ENCODE measurements at places on chromosomes 2 and 18. TPM values are rescaled to one million over a fixed set of nuclear protein-coding genes. Genes with fewer than 3 reads are reported as not detected.

Gene CNTNAP5
- 0.03 TPM for polyA plus RNA-seq

GRCh38 chr18:61025596-61025995 lies 307.6 kb upstream of the CDH20 start:
- DNase-seq: no peak

Gene IMP4
- 39.8 TPM for polyA plus RNA-seq

DNA sequence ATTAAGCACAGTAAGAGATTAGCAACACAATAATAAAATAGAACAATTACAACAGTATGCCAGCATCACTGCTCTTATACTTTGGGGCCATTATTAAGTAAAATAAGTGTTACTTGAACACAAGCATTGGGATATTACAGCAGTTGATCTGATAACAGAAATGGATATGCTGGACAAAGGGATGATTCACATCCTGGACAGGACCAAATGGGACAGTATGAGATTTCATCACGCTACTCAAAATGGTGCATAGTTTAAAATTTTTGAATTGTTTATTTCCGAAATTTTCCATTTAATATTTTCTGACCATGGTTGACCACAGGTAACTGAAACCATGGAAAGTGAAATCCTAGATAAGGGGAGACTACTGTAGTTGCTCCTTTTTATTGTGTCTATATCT lies 138.2 kb downstream of the UBR3 start:
- no peak for DNase-seq

Gene LRATD1
- 10.0 TPM for polyA plus RNA-seq

GRCh38 chr18:78912336-78912735 lies 67.3 kb upstream of the SALL3 start:
- no peak for DNase-seq

- no peak for DNase-seq
These were observed 406.0 kb downstream of the CCDC85A start for GRCh38 chr2:56589835-56590234.

DNA sequence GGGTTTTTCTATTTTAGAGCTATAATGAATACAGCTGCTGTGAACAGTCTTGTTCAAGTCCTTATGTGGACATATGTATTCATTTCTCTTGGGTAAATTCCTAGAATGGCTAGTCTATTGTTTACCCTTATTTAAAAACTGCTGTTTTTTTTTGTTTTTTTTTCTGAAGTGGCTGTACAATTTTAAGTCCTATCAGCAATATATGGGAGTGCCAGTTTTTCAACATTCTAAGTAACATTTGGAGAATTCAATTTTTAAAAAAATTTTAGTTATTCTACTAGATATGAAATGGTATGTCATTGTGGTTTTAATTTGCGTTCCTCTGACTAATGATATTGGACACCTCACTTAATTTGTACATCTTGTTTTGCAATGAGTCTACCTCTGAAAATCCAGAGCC lies 349.7 kb downstream of the SATB2 start:
- no peak for DNase-seq

DNA sequence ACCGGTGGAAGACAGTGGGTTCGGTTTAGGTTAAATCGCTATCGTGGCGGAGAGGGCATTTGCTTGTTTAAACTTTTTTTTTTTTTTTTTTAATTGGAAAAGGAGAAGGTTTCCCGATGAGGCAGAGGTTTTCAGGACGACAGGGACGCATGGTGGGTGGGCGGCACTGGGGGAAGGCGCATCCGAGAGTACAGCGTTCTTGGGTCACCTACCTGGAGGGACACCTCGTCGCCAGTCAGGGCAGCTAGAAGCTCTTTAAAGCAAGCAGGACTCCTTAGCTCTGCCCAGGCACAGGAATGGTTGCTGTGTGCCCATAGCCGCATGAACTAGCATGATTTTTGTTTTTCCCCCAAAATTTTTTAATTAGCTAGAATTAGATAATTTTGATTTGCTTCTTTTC lies 437 bp downstream of the LDLRAD4 start:
- no peak for DNase-seq

DNA sequence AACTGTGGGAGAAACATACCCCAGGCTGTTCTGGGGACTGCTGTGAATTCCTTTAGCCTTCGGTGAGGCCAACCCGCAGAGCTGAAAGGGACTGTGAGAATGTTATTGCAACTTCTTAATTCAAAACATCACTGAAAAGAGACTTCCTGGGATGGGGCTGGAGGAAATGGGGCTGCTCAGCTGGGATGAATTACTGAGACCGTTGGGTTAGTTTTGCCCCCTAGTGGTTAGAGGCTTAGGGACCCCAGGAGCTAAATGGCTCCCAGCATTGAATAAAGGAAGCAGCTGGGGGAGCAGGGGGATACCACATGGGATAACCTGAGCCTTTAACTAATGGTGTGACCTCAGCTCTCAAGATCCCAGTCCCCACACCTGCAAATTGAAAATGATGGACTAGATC lies 941.1 kb upstream of the FANCL start:
- DNase-seq: no peak

Gene ATP6V1C2
- 3.3 TPM for polyA plus RNA-seq

DNA sequence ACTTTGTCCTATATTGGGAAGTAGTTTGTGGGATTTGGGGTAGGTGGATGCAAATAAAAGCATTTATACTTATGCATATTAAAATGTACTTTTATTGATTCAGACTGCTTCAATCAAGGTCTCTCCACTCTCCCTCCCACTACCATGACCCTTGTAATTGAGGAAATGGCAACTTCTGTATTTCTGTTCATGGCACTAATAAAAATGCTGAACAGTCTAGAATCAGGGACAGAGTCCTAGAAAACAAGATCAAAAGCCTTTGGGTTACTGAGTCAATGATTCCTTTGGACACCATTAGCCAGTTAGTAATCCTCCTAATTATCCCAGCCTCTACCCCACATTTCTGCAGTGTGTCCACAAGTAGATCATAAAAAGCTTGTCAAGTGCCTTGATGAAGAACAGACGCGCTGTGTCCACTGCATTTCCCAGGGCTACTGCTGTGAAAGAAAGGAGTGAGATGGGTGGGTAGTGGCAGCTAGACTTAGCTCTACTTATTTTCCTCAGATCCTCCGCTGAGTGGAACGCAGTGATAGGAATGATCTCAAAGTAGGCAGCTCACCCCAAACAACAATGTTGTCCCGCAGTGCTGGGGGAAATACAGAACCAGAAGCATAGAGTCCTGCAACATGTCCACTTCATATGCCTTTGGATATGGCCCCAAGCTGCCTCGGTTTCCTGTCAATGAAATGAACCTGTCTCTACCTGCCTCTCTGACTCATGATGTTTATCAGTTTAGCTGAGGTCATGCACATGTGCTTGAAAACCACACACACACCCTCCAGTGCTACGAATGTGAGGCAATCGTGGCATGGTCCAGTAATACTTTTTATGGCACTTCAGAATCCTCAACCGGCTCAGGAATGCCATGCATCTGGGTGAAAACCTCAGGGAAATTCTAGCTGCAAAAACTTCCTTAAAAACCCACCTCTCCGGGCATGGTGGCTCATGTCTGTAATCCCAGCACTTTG lies 115.5 kb downstream of the COL6A3 start:
- DNase-seq: no peak

DNA sequence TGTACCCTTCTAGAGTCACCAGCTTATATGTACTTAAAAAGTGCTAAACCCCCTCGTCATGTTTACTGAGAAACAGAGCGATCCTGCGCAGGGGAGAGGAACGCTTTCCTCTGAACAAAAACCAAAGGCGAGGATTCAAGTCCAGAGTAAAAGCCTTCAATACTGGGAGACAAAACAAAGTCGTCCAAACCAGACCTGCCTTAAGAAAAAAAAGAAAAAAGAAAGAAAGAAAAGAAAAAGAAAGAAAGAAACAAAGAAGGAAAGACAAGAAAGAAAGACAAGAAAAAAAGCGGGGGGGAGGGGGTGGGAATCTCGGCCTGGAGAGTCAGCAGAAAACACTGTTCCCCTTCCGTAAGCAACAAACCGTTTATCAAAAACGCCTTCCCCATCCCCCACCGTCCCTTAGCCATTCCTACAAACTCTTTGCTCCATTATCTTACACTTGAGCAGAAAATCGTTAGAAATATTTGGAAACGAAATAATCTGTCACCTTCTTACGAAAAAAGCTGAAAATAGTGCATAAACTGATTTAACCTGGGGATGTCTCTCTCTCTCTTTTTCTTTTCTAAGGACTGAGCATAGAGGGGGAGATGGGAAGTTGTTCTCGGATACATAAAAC lies 3.3 kb downstream of the PTGR3 start:
- no peak for DNase-seq

Gene CD28
- 3.4 TPM for polyA plus RNA-seq

DNA sequence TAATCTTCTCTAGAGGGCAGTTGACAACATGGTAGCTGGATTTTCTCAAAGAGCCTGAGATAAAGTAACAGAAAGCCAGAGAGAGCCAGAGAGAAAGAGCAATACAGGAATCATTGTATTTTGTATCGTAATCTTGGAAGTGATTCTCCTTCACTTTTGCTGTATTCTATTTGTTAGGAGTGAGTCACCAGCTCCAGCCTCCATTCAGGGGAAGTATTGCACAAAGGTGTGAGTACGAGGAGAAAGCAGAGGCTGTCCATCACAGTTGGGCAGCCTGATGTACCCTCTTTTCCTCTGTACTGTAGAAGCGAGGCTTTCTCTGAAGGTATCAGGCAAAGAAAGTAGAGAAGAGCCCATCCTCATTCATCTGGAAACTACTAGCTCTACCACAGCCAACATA lies 176.8 kb downstream of the KCNS3 start:
- DNase-seq: no peak

- DNase-seq: no peak
These were observed 44.9 kb upstream of the REL start for GRCh38 chr2:60836491-60836890.

DNA sequence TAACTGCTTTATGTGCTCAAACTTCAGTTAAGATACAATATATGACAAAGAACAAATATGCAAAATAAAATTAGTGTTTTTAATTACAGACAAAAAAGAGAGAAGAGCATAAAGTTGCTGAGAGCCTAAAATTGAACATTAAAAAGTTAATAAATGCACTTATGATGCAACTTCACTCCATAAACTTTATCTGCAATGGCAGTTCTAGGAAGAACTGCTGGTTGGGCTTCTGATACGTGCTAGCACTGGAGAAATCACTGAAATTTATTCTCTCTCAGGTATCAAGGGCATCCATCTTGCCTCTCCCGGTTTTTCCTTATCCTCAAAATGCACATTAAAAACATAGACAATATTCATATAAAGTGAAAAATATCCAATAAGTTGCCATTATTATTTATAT lies 35.7 kb downstream of the MYO3B start:
- no peak for DNase-seq

- peak; percentile 82 for DNase-seq
These were observed 118.3 kb upstream of the CWC22 start for GRCh38 chr2:180125245-180125962.

DNA sequence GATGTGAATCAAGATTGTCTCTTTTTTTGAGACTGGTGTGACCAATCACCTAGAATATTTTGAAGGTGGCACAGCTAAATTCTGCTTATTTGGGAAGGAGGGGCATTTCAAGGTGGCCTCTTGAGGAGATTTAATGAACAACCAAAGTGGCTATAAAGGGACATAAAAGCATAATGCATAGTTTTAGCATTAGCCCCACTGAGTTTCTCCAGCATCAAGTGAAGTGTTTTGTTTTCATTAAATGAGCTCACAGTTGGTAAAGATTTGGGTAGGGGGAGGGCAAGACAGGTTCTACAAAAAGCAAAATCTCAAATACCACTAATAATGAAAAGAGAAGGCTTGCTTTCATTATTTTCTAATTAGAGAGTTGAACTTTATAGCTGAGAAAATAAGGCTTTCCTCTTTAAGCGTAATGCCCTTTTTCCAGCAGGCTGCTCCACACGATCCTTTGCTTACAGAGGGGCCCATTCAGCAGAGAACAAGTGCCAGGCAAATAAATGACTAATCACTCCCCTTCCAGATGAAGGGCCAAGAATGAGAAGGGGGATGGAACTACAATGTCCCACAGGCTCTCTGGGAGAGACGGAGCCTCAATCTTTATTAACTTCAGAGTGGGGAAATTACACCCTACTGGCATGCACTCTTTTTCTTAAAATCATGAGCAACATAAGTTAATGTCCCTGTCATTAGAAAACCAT lies 35.9 kb downstream of the LHCGR start:
- DNase-seq: no peak

Gene ALKAL2
- 1.5 TPM for polyA plus RNA-seq

DNA sequence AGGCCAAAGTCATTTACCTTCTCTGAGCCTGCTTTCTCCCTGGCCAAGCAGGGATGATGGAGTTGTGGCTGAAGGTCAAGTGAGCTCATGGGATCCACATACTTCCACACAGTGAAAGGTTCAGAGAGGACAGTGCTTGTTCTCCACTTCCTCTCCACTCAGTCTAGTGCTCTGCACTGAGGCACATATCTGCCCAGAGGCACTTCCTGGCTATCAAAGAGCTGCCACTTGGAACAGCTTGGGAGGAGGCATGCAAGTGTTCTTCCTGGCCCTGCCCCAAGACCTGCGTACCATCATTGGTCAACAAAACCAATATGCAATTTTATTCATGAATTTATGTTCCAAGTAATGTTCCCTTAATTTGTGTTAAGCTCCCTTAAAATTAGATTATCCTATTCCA lies 71.9 kb downstream of the RNF152 start:
- DNase-seq: no peak

GRCh38 chr2:168432565-168433186 lies 23.4 kb upstream of the CERS6 start:
- no peak for DNase-seq

Gene SCN9A
- 3.5 TPM for polyA plus RNA-seq

Gene SULT1C4
- polyA plus RNA-seq: 16.6 TPM

Gene SLC8A1
- polyA plus RNA-seq: 6.5 TPM

DNA sequence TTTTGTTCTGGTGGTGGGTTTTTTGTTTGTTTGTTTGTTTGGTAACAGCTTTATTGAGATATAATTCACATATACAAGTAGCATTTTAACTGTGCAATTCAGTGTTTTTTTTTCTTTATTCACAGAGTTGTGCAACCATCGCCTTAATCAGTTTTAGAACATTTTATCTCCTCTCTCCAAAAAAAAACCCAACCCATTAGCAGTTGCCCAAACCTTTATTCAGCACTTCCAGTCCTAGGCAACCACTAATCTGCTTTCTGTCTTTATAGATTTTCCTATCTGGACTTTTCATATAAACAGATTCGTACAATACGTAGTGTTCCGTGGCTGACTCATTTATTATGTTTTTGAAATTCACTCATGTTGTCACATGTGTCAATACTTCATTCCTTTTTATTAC lies 38.7 kb downstream of the CCDC138 start:
- DNase-seq: no peak

- no peak for DNase-seq
These were observed 52.6 kb downstream of the SH2D6 start for GRCh38 chr2:85470850-85471800.

GRCh38 chr2:25400576-25401216 lies 59.0 kb upstream of the DNMT3A start:
- DNase-seq: no peak

Gene FEV
- not detected for polyA plus RNA-seq

DNA sequence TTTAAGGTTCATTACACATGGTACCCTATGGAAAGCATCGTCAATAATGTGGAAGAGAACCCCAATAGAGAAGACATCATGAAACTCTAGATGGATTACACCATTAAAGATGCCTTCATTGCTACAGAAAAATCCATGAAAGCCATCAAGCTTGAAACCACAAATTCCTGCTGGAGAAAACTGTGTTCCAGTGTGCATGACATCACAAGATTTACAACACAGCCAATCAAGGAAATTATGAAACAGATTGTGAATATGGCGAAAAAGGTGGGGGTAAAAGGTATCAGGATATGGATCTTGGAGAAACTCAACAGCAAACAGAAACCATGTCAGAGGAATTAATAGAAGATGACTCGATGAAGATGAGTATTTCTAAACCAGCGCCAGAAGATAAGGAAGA lies 200.0 kb downstream of the SLC4A10 start:
- no peak for DNase-seq

- DNase-seq: no peak
These were observed 91.9 kb upstream of the TPO start for GRCh38 chr2:1321321-1321720.

All from forelimb muscle (tissue), 1 donor.